ENCODE measurements at places on chromosomes 5 and 9. TPM values are rescaled to one million over a fixed set of nuclear protein-coding genes. Genes with fewer than 3 reads are reported as not detected.

DNA sequence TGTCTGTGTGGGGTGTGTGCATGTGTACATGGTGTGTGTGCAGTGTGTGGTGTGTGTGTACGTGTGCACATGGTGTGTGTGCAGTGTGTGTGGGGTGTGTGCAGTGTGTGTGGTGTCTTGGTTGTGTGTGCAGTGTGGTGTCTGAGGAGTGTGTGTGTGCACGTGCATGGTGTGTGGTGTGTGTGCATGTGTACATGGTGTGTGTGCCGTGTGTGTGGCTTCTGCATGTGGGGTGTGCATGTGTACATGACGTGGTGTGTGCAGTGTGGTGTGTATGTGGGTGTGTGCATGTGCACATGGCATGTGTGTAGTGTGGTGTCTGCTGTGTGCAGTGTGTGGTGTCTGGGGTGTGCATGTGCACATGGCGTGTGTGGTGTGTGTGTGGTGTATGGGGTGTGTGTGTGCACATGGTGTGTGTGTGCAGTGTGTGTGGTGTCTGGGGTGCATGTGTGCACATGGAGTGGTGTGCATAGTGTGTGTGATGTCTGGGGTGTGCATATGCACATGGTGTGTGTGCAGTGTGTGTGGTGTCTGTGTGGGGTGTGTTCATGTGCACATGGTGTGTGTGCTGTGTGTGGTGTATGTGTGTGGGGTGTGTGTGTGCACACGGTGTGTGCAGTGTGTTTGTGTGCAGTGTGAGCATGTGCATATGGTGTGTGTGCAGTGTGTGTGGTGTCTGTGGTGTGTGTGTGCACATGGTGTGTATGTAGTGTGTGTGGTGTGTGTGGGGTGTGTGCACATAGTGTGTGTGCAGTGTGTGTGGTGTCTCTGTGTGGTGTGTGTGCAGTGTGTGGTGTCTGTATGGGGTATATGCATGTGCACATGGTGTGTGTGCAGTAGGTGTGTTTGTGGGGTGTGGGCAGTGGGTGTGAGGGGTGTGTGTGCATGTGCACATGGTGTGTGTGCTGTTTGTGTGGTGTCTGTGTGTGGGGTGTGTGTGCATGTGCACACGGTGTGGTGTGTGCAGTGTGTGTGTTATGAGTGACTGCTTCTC lies 40.6 kb upstream of the ZNG1F start:
- DNase-seq = no peak

GRCh38 chr9:94648185-94648584 lies 8.9 kb upstream of the FBP1 start:
- DNase-seq = no peak

The MVB12B gene
- total RNA-seq = 12.2 TPM

- DNase-seq = no peak
These were observed 111.6 kb downstream of the ARHGAP26 start for GRCh38 chr5:142881784-142882126.

DNA sequence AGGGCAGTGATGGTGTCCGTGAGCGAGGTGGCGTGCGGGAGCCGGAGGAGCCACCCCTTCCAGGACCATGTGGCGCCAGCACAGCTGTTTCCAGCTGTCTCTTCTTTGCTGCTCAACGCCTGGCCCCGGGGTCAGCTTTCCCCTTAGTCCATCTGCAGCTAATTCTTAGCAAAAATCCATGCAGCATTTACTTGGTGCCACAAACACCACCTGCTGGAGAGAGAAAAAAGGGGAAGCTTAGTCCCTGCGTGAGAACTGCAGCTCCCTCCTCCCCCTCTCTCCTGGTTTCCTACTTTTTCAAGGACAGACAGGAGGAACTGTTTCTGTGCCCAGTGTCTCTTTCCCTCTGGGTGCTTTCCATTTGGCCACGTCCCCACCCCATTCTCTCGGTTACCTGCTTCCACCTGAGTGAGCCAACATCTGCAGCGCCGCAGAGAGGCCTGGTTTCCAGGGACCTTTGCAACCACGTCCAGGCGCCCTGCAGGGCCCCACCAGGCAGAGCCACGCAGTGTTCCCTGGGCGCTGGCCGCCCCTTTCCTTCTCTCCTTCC lies 3.4 kb downstream of the SLC6A19 start:
- DNase-seq = peak; percentile 31

The CDH12 gene
- 3.5 TPM for total RNA-seq

The ARID3C gene
- not detected for total RNA-seq

The CCNO gene
- 1.6 TPM for total RNA-seq

DNA sequence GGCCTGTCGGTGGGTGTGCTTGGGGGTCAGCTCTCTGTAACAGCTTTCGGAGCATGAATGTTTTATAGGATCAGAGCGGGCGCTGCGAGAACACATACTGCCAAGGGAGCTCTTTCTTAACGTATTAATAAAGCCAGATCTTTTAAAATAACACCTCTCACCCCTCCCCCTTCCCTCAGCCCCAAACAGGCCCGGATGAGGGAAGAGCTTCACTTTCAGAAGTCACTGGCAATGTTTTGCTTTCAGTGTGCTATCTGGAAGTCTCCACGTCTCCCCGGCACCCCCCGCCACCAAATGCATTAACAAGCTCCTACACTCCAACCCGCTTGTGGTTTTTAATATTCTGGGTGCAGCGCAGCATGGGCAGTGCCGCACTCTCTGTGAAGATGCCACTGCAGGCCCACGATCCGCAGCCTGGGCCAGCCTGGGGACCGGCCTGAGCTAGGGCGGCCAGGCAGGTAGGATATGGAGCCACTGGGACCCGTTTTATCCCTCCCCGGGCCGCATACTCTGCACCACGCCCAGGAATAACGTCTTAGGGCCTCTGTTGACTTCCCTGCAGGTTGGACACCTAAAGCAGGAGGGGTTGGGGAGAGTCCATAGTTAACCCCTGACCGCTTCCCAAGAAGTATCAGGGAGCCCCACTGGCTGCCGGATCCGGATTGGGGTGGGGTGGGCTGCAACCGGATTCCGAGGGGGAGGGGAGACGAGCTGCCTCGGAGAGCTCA lies 12.6 kb downstream of the NR2F1 start:
- no peak for DNase-seq

DNA sequence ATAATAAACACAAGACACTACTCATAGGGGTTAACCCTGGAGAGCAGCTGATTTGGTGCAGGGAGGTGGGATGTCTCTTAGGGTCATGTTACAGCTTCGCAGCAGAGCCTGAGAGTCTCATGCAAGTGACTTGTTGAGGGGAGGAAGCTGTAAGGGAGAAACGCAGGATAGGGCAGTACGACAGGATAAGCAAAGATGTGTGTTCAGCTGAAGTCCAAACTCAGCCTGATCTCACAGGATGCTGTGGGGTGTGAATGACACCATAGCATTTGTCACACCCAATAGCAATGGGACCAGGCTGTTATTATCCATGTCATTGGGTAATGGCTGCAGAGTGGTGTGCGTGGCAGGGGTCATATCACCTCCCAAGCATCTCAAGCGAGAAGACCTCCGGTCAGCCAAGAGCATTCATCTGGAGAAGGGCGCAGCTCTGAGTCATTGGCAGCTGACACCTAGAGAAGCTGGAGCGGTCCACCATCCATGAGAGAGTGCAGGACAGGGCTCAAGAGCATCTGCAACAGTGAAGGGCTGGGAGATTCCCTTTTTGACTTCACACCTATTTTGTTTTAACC lies 49.2 kb upstream of the RPL26L1 start:
- DNase-seq = no peak

GRCh38 chr9:22241024-22241423 lies 205.6 kb upstream of the DMRTA1 start:
- DNase-seq = no peak

- DNase-seq = peak; percentile 52
These were observed 53.2 kb downstream of the ZNF474 start for GRCh38 chr5:122182491-122182921.

DNA sequence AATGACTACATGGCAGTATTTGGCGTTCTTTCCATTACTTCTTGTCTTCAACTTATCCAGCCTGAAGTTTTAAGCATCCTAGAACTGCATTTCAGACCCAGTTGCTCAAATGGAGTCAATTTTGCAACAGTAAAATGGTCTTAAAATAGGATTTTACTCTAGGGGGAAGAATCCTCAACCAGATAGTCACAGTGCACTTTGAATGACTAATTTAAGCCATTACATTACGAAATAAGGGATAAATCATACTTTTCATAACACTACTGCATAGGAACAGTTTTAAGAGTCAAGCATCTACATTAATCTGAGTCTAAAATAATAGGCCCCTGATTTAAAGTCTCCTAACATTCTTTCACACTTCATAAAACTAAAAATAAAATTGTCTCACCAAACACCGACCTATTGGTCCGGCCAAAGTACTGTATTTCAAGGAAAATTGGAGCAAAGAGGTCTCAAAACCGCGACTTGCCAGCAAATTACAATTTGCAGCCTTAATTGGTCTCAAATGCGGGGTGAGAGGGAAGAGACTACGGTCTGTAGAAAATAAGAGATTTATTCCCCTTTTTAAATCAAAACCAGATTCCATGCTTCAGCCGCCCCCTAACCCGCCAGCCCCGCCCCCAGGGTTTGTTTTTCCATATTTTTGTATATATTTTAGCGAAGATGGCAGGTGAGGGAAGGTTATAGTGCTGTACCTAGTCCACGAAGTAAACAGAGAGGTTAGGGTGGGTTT lies 1.2 kb upstream of the SMARCA2 start:
- no peak for DNase-seq

- DNase-seq = no peak
These were observed 441.9 kb upstream of the PIK3R1 start for GRCh38 chr5:67773411-67774266.
